Peyer's patch (tissue), 4 donors: ENCODE measurements at places on chromosomes 16 and 17.

DNA sequence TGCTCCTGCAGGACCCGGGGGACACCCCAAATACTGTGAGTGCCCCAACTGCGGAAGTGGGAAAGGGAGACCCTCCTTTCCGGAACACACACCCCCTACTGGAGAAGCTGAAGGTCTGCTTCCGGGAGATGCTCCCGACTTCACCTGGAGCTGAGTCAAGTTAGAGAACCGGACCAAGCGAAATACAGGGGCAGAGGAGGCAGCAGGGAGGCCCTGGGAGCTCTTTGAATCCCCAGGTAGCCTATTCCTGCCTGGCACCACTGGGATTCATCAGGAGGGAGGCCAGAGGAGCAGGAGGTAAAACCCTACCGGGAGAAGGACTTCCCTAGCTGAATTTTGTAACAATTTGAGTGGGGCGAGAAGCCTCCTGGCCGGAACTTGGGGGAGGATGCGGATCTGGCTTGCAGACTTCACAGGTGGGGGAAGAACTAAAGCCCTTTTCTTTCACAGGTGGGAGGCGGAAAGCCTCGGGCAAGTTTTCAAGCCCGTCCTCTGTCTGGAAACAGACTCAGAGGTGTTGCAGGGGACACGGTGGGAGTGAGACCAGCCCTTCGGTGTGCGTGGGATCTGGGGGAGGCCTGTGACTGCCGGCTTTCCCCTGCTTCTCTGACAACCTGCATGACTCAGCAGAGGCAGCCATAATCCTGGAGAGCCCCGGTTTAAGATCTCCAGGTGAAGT is 22.4 kb upstream of the TEKT1 start:
- DNase-seq, result no peak

DNA sequence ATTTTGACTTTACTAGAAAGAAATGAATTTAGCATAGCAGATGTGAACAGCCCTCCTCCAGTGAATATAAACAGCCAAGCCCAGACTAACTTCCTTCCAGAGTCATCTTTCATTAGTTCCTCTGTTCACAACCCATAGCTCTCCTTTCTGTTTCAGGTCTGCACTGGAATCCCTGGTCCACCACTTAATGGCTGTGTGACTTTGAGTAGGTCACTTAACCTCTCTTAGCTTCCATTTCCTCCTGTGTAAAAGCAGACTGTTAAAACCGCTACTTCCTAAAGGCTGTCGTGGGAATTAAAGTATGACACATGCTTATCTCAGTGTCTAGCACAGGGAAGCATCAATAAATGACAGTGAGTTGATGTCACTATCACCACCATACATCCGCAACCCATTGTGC is 7.5 kb downstream of the SLC6A4 start:
- no peak for DNase-seq

GRCh38 chr17:69609473-69610305 is 195.2 kb downstream of the MAP2K6 start:
- no peak for DNase-seq

- no peak for DNase-seq
Observed at GRCh38 chr17:3641014-3641413, 4.5 kb downstream of the CTNS start.

DNA sequence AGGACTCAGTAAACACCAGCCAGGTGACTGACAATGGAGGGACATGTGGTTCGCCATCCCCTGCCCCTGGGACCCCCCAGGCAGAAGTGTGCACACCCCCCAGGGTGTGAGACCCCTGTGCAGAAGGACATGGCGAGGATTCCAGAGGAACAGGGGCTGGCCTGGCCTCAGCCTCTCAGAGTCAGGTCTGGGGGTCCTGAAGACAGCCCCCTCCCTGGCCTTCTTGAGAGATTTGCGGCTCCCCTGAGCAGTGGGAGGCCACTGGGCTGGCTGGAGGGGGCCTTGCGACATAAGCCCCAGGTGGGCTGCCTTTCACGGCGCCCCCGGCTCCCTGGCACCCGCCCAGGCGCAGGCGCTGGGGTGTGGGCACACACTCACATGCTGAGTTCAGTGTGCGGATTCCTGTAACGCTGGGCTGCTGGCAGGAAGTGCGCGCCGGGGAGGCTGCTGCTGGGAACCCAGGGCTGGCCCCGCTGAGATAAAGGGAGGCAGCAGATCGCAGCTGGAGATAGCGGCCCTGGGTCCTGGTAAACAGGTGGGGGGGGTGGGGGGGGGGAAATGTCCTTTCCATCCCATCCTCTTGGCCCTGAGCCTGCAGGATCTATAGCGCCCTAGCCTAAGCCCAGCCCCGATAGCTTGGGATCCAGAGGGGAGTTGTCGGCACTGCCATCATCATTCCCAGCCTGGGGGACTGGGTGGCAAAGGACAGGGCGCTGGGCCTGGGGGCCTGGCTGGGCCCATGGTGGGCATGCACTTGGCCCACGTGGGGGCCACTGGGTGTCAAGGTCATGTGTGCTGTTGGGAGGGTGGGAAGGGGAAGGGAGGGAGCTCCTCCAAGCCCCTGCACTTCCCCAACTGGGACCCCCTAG is 27.1 kb downstream of the TMEM235 start:
- peak; percentile 76 for DNase-seq

DNA sequence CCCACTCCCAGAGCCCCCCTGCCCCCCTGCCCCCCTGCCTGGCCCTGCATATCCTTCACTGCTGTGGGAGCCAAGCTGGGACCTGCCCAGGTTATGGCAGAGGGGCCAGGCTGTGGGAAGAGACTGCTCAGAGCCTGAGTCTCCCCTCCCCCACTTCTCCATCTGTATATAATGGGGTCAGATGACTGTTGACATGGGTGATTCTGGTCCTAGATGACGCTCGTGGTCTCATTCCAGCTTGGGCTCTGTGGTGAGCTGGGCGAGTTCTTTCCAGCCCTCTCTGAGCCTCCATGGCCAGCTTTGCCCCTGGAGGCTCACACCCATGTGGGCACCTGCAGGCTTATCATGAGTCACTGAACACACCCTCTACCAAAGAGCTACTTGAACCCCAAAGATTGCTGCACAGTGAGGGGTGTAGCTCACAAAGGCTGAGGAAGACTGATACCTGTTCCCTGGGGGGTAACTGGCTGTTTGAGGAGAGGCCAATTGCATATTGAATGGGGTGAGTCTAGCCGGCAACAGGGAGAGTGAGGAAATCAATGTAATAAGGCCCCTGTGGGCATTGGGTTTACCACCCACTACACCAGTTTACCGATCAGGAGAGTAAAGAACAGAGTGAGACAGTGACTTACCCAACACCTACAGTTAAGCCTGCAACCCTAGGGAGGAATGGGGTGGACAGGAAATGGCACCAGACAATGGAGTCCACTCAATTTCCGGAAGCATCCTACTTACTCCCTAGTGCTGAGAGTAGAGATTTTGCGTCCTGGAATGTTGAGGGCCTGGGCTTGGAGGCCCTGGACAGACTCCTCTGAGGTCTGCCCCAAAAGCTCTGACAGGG is 4.2 kb upstream of the SREBF1 start:
- DNase-seq, result no peak

DNA sequence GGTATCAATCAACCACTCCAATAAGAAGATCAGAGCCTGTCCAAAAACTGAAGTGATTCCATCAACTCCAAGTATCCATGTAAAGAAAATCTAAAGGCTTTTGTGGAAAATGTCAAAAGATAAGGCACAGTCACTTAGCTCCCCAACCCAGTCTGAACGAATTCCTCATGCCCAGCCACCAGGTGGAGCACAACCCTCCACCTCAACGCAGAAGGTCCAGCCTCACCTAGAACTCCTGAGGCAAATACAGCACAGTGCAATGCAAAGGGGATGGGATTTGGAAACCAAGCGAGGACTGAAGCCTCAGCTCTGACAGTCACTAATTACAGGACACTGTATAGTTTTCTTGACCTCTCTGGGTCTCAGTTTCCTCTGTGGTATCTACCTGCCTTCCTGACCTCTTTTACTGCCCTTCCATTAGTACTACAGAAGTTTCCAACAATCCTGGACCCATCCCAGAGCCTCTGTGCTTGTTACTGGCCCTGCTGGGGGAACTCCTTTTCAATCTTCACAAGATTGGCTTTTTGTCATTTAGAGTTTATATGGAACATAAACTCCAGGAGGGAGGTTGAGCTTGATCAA is 2.0 kb downstream of the NCBP3 start:
- peak; percentile 77 for DNase-seq

DNA sequence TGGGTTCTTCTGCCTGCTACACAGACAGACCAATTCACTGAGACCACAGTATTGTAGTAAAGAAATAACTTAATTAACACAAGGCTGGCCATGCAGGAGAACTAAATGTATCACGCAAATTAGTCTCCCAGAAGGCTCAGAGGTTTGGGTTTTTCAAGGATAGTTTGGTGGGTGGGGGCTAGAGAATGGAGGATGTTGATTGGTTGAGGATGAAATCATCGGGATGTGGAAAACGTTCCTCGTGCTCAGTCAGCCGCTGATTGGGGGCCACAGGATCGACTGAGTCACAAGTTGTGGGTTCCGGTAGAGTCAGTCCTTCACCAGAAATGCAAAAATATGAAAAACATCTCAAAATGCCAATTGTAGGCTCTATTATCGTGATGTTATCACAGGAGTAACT is 18.7 kb downstream of the RHOT1 start:
- DNase-seq, result no peak

DNA sequence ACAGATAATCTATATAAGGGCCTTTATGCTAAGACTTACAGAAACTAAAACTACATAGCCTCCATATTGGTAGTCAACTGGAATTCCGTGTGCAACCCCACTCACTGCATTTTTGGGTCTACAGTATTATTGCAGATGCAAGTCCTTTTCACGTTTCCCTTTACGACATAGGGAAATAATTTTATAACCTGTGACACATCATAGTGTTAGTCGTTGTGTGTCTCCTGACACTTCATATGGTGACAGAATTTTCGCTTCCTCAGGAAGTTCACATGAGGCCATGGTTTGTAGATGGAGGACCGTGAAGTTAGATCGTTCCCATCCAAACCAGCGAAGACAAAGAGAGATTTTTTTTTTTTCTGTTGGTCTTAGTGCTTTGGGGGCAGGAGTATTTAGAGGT is 15.7 kb upstream of the MRC2 start:
- no peak for DNase-seq

- no peak for DNase-seq
Observed at GRCh38 chr17:56599566-56599965, 6.1 kb downstream of the NOG start.

- DNase-seq, result no peak
Observed at GRCh38 chr17:42674755-42675347, 1.9 kb downstream of the PLEKHH3 start.

- no peak for DNase-seq
Observed at GRCh38 chr16:7513429-7513828, 180.8 kb downstream of the RBFOX1 start.

- no peak for DNase-seq
Observed at GRCh38 chr16:74844041-74844980, 69.7 kb upstream of the FA2H start.

GRCh38 chr16:16080465-16081065 is 131.1 kb downstream of the ABCC1 start:
- DNase-seq, result no peak

DNA sequence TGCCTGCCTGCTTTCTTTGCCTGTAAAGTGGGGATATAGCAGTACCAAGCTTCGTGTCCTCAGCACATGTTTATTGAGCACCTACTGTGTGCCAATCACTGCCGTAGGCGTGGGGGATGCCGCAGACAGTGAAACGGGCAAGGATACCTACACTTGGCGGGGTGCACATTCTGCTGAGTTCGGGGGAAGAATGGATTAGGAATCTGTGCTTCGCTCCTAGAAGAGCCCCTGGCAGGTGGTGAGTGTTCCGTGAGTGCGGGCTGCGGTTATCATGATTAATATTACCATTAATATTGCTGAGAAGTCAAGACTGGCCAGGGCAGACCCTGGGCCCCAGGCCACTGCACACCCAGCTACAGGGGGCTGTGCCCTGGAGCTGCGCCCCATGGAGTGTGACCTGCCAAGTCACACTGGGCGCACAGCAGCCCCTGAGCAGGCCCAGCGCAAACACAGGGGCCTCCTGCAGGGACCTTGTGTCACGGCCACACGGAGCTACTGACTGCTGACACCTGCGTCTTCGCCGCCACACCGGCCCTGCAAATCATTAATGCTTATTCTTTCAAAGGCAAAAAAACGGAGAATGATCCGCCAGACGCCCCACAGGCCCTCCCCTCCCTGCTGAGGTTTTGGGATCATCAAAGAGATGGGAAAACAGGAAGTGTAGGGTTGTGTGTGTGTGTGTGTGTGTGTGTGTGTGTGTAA is 213.4 kb upstream of the GSE1 start:
- no peak for DNase-seq

DNA sequence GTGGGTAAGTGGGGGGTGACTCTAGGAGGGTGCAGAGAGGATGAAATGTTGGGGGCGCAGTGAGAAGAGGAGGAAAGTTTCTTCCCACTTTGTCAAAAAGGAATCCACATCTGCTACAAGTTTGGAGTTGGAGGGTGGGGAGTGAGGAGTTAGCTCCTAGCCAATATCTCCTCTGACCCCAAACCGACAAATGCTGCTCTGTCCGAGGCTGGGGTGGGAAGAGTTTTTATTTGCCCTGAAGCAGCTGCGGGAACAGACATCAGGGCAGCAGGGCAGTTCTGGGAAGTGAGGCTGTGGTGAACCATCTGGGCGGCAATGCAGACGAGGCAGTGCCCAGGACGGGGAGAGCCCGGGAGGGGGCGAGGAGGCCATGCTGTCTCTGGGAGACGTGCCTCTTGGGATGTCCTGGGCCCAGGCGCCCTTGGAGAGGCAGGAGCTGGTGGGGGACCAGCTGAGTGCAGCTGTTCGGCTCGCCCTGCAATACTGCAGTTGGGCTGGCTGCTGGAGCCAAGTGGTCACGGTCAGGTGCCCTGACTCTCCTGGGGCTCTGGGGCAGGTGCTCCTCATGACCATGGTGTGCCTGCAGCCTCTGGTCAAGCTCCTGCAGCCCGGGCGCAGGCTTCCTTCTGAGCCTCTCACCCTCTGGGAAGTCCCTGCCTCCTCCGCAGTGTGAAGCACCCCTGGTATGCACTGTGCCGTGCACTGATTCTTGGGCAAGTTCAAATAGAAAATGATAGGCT is 6.4 kb upstream of the SOCS3 start:
- no peak for DNase-seq

- DNase-seq, result no peak
Observed at GRCh38 chr17:78305801-78306200, 54.1 kb downstream of the SOCS3 start.

- no peak for DNase-seq
Observed at GRCh38 chr16:86628614-86629013, 50.3 kb downstream of the FOXL1 start.

- no peak for DNase-seq
Observed at GRCh38 chr16:46884513-46885293, 541 bp downstream of the GPT2 start.

DNA sequence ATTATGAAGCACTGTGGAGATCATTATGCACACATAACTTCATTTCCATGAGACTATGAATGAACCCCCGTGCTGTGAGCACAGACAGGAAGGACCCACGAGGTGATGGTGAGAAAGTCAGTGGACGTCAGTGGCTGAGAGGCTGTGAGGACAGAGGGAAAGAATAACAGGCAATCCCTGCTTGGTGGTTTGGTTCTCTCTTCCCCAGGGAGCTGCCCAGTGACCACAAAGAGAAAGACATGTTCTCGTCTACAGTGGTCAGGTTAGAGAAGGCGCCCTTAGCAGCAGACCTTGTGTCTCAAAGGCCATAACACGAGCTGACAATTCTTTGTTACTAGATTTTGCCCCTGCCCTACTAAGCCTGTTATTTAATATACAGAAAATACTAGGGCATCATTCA is 609.2 kb downstream of the TOX3 start:
- no peak for DNase-seq

GRCh38 chr16:82755570-82756282 is 129.0 kb downstream of the CDH13 start:
- DNase-seq, result no peak

GRCh38 chr17:42852351-42852750 is 1.4 kb downstream of the AOC3 start:
- no peak for DNase-seq

GRCh38 chr16:57970970-57971369 is at the start of gene CNGB1:
CNGB1 (minus strand) TSS chr16:57971128; CDS start chr16:57967286, 3,842 bp downstream.
- DNase-seq, result no peak
